ENCODE measurements at places on chromosomes 7 and 10.

GRCh38 chr7:148754912-148755311 lies 56.2 kb downstream of the CUL1 start:
- no peak for DNase-seq

DNA sequence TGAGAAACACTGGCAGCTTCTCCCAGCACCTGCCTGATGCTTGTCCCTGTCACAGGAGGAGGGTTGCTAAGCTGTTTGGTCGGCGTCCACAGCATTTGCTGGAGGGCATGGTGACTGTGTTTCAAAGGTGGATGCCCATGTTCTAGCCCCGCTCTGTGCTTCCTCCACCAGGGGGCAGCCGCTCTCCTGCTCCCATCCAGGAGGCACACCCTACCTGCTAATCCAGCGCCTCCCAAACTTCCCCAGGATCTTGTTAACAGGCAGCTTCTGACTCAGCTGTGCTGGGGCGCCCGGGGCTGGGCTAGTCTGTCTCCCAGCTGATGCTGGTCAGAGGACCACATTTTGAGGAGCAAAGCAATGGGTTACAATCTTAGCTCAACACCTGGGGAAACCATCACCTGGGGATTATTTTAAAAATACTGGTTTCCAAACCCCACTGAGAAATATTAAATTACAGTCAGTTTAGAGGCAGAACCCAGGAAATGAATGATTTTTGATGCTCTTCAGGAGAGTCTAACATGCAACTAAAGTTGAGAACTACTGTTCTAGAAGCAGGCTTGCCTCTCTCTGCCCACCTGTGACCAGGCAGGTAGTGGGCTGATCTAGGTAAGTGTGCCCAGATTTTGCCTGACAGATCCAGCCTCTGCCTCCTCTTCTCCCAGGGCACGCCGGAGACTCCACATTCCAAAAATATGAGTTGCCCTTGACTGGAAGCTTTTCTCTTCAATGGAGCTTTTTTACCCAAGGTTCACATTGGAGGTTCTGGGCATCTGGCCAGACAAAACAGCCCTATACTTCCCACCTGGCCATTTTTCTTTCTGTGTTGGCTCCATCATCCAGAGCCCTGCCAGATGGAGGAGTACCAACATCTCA lies 92.7 kb upstream of the GPR26 start:
- peak; percentile 21 for DNase-seq

GRCh38 chr10:76721891-76722505 lies 915.6 kb downstream of the KCNMA1 start:
- no peak for DNase-seq

- no peak for DNase-seq
Observed at GRCh38 chr10:6095810-6096570, 7.2 kb downstream of the RBM17 start.

- DNase-seq: no peak
Observed at GRCh38 chr7:24477398-24478136, 95.7 kb upstream of the PALS2 start.

DNA sequence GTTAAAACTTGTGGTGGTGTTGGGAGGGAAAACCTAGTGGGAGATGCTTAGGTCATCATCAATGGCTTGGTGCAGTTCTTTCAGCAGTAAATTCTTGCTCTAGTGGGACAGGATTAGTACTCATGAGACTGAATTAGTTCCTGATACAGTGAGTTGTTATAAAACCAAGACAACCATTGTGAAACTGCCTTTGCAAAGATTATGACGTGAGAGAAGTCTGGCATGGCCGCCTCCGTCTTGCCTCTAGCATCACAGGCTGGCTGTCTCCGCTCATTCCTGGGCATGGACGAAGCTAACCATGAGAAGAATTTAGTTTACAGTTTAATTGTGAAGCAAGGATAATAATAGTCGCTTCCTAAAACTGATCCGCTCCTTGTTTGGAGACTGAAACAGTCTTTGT lies 186.4 kb downstream of the KIF20B start:
- no peak for DNase-seq

DNA sequence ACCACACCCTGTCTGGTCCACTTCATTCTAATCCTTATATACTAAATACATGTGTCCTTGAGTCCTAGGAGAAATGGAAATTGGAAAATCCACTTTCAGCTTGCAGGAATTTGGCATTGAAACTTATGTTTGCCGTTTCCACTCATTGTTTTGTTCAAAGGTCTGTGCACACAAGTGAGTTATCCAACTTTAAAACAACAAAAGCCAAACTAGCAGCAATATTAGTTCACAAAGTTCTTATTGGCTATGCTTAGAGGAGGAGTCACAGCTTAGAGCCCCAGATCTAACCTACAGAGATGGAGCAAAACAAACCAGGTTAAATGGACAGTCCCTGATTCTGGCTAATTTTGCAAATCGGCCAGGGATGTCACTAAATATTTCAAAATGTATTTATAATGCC lies 44.6 kb upstream of the AFAP1L2 start:
- DNase-seq: no peak

- peak; percentile 18 for DNase-seq
Observed at GRCh38 chr7:90777465-90777864, 181.3 kb downstream of the CDK14 start.

DNA sequence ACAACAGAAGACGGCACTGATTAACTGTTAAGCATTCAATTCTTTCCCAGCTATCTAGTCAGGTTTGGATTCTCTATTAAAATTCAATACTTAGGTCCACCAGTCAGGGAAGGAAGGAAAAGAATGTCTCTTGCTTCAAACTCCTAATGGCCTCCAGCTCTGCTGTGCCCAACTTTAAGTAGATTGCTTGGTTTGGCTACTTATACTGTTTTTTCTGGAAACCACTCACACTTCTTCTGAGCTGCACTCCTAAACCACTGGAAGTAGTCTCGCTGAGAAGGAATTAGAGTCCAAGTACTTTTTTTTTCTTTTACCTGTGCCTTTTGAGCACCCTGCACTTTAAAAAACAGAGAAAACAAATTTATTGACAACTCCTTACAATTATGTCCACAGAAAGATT lies 26.7 kb upstream of the COL1A2 start:
- no peak for DNase-seq

DNA sequence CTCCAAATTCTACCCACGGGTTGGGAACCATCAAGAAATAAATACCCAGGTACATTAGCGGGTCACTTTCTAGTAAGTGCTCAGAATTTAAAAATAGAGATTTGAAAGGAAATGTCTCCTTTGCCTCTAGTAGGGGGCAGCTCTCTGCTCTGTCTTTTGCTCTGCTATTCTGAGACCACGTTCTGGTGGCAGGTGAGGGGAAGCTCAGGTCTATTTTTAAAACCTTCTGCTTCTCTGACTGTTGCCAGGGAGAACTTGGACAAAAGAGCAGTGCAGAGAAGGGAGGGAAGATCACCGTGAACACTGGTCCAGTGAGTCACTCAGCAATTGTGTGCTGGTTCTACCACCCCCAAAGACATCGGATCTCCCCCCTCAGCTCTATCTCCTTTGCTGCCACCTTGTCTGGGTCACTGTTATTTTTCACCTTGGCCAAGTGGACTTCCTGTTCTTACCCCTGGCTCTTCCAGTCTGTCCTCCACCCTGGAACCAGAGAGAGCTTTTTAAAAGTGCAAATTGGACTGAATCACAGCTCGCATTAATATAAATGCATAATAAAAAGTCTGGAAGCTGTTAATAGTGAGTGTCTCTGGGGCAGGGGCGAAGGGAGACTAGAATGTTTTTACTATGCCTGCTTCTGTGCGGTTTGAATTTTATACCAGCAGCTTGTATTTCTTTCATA lies 72.4 kb upstream of the LOXL4 start:
- DNase-seq: no peak

- no peak for DNase-seq
Observed at GRCh38 chr10:22159979-22160378, 57.8 kb downstream of the EBLN1 start.

DNA sequence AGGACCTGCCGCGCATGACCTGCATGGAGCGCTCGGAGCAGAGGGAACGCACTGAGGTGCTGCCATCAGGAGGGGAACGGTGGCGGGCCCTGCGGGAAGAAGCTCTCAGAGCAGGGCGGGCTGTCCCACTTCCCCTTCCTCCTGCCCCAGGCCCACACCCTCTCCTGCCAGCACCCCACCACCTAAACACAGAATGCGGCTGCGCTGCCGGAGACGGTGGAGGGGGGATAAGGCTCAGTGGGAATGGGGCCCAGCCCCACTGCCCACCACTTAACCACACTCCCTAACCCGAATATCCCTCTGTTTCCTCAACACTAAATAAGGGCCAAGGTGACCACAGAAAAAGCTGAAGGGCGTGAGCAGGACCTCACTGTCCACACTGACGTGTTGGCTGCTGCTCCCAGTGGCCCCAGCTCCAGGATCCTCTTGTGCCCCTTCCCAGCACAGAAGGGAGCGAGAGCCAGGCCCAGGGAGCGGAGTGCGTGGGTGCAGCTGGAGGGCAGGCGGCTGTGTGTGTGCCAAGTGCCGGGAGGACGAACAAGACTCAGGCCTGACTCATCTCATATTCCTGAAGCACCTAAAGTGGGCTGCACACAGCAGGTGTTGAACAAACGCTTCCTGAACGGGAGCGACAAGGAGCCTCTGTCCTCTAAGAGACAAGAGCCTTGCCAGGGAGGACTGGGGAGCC lies 116.8 kb downstream of the MAD1L1 start:
- peak; percentile 47 for DNase-seq

DNA sequence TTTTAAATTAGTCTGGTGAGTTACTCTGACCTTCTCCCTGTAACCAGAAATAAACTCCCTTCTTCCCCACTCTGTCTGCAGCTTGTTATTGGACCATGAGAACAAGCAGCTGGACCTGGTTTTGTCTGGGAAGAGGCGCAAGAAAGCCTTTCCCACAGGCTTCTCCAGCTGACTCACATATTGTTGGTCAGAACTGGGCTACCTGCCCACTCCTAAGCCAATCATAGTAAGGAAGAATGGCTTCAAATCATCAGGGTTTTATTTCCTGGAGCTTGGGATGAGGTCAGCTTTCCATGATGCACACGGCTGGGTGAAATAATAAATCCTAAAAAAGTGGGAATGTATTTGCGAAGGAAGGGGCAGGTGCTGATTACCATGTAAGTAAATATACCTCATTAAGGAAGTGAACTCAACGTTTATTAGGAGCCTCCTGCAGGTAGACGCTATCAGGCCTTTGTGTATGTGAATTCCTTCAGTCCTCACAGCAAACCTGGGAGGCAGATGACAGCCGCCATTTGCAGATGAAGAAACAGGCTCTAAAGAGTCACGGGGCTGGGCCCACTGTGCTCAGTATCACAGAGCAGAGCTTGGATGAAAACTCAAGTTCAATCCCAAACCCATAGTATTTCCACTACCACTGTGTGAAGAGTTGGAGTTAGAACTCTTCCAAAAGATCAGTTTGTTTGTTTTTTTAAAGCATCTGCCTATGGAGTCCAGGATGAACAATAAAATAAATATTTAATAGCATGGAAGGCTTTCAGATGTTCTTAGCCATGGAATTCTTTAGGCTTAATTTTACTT lies 32.8 kb downstream of the IL15RA start:
- DNase-seq: peak; percentile 63

- DNase-seq: no peak
Observed at GRCh38 chr7:101586906-101587677, 42.0 kb downstream of the MYL10 start.

- no peak for DNase-seq
Observed at GRCh38 chr7:44849259-44849884, 1.5 kb upstream of the H2AZ2 start.

GRCh38 chr7:157027568-157028198 lies 17.2 kb upstream of the MNX1 start:
- no peak for DNase-seq

GRCh38 chr10:122861711-122862161 lies 16.1 kb upstream of the CUZD1 start:
- DNase-seq: no peak

DNA sequence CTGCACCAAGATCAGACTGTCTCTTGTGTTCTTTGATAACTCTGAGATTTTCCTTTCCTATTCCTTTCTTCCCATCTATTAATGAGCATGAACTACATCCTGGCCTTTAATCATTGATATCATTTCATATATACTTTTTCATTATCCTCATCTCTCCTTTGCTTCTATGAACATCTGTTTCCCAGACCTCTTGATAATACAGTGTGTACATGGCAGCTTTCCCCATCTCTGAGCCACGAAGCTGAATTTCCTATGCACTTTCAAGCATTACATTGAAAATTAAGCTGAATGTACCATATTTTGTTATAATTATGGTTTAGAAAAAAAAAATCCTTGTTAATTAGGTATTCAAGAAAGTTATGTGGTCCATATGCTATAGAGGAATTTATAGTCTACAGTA lies 60.9 kb upstream of the CREB5 start:
- DNase-seq: no peak

- no peak for DNase-seq
Observed at GRCh38 chr10:53664282-53665019, 891.9 kb upstream of the MBL2 start.

DNA sequence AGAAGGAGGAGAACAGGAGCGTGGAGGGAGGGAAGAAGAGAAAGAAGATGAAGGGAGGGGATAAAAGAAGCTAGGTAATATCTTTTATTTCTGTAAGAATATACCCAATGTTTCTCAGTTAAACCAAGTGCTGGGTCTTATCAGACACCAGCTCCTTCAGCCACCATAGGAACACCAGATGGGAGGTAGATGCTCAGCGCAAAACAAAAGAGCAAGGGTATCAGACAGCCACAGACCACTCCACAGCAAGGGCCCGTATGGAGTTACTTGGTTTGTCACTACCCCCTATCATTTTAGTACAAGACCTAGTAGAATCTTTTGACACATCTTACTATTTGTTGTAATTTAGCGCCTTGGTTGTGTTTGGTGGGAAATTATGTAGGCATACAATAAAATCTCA lies 65.9 kb upstream of the FAM133B start:
- DNase-seq: no peak

GRCh38 chr7:47266131-47266706 lies 315.7 kb downstream of the TNS3 start:
- peak; percentile 44 for DNase-seq

- DNase-seq: no peak
Observed at GRCh38 chr10:5723692-5724091, 39.1 kb downstream of the TASOR2 start.

DNA sequence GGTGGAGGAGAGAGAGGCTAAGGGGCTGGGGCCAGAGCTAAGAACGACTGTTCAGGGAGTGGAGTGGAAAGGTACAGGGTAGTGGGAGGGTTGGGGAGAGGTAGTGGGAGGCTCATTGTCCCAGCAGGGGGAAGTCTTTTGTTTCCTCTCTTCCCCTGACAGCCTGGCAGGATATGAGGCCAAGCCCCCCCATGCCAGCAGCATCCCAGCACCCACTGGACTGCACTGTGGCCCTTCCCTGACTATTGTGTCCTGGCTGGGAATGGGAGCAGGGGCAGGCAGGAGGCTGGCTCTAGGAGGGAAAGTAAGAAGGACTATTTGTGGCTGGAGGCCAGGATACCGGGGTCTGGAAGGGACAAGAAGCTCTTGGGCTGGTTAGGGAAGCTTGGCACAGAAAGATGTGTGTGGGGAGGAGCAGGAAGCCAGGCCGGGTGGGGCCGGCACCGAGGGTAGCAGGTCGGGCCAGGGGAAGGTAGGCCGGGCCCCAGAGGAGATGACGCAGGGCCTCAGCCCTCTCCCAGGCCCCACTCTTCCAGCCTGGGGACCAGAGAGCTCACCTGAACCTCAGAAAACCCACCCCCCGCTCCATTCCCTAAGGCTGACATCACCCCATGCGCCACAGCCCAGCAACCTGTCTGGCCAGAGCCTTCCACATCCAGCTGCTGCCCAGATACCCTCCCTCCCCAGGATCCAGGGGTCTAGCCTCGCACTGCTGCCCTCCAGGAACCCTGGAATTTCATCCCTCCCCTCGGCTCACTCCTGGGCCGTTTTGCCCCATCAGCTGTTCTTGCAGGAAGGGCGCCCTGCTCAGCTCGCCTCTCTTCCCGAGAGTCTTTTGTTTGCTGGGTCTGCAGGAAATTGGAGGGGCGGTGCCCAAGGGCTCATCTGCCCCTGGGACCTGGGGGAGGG lies 8.8 kb upstream of the EPHB4 start:
- DNase-seq: peak; percentile 64
